NCI-H2171 (cell line): ENCODE measurements at places on chromosomes 5 and 9.

GRCh38 chr9:108662956-108663355, 192.8 kb downstream of the ACTL7B start:
- DNase-seq, result no peak

- DNase-seq, result no peak
Measured at GRCh38 chr5:122896598-122897282, 51.3 kb downstream of the SNX24 start.

DNA sequence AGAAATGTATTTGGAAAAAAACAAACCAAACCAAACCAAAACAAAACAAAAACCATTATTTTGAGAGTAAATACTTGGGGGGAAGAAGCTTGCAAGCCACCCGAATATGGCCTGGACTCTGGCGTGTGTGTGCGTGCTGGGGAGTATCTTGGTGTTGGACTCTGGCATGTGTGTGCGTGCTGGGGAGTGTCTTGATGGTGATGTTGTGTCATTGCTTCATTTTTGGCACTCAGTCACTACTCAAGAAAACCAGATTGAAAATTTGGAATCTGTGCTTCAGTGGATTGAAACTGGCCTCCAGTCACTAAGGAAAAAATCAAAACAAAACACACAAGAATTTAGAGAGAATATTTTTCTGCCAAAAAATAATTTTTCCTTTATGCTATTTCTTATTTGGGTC, 76.1 kb downstream of the ARRDC3 start:
- no peak for DNase-seq

- no peak for DNase-seq
Measured at GRCh38 chr9:89815903-89816573, 211.2 kb downstream of the GADD45G start.

DNA sequence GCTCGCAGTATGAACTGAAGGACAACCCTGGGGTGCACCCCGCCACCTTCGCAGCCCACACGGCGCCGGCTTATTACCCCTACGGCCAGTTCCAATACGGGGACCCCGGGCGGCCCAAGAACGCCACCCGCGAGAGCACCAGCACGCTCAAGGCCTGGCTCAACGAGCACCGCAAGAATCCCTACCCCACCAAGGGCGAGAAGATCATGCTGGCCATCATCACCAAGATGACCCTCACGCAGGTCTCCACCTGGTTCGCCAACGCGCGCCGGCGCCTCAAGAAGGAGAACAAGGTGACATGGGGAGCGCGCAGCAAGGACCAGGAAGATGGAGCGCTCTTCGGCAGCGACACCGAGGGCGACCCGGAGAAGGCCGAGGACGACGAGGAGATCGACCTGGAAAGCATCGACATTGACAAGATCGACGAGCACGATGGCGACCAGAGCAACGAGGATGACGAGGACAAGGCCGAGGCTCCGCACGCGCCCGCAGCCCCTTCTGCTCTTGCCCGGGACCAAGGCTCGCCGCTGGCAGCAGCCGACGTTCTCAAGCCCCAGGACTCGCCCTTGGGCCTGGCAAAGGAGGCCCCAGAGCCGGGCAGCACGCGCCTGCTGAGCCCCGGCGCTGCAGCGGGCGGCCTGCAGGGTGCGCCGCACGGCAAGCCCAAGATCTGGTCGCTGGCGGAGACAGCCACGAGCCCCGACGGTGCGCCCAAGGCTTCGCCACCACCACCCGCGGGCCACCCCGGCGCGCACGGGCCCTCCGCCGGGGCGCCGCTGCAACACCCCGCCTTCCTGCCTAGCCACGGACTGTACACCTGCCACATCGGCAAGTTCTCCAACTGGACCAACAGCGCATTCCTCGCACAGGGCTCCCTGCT, 3.8 kb downstream of the IRX1 start:
- DNase-seq, result no peak

- DNase-seq, result no peak
Measured at GRCh38 chr9:88435336-88435735, 47.1 kb downstream of the SPIN1 start.

DNA sequence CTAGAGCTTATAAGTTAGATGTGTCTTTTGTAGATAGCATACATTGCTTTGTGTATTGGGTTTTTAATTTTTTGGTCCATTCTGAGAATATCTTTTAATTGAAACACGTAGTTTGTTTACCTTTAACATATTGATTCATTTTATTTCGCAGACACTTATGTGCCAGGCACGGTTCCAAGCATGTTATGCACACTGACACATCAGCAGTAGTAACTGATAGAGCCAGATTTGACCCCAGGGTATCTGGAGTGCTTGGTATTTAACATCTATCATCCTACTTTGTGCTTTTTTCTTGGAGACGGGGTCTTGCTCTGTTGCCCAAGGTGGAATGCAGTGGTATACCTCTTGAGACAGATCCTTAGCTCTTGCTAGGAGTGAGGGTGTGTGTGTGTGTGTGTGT, 71.9 kb downstream of the USP20 start:
- no peak for DNase-seq

DNA sequence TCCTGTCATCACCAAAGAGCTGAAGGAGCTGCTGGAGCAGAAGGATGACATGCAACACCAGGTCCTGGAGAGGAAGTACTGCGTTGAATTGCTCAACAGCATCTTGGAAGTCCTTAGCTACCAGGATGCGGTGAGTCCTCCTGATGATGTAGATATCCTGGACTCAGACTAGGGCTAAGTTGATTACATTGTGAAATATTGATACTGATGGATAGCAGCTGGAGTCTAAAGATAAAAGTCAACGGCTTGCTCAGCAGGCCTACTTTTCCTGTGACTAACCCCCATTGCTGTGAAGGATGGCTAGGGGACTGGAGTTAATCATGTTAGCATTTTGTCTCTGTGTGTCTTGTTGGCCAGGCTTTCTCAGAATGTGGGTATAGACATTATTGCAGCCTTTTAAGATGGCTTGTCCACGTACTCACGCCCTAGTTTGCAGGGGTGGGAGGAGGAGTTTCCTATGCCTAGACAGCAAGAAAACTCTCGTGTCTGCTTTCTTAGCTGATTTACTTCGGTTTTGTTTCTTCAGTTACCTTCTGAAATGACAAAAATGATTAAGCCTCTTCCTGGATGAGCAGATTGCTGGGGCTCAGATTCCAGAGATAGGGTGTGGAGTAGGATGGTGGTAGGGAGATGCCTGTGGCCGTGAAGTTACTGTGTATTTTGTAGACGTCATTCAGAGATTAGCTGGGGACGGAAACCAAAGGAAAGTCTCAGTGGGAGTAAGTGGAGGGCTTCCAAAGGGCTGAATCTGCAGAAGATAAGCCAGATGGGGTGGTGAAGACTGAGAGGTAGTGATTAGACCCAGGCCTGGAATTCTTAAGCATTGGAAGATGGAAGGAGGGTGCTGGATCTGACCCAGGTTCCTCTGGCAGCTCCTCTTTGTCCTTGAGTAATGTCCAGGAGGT, 166.3 kb downstream of the DOCK2 start:
- DNase-seq, result no peak

GRCh38 chr9:122186777-122187470, 27.2 kb downstream of the MORN5 start:
- no peak for DNase-seq

- DNase-seq, result no peak
Measured at GRCh38 chr9:109254317-109254716, 66.5 kb downstream of the EPB41L4B start.

DNA sequence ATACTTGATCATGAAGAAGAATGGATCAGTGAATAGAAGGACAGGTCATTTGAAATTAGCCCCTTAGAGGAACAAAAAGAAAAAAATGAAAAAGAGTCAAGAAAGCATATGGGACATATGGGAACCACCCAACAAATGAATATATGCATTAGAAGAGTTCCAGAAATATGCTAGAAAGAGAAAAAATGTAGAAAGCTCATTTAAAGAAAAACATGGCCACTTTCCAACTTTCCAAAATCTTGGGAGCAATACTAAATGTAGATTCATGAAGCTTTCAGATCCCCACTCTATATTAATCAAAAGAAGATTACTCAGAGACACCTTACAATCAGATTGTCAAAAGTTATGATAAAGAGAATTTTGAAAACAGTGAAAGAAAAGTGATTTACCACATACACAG, 334.8 kb upstream of the NMUR2 start:
- no peak for DNase-seq

DNA sequence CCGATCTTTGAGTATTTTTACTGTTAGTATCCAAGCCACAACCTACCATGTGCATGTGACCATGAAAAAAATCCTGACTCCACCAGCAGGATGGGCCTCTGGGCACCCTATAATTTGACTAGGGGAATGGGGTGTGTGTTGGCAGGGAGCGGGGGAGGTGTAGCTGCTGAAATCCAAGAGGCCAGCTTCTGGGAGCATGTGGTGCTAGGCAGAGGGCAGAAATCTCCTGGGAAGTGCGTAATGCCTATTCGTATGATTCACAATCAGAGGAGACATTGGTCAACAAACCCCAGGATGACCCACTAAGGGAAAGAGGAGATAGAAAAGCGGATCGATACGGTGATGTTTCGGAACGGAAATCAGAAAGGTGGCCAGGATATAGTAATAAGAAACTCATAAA, 149.9 kb downstream of the ARSB start:
- DNase-seq, result no peak

DNA sequence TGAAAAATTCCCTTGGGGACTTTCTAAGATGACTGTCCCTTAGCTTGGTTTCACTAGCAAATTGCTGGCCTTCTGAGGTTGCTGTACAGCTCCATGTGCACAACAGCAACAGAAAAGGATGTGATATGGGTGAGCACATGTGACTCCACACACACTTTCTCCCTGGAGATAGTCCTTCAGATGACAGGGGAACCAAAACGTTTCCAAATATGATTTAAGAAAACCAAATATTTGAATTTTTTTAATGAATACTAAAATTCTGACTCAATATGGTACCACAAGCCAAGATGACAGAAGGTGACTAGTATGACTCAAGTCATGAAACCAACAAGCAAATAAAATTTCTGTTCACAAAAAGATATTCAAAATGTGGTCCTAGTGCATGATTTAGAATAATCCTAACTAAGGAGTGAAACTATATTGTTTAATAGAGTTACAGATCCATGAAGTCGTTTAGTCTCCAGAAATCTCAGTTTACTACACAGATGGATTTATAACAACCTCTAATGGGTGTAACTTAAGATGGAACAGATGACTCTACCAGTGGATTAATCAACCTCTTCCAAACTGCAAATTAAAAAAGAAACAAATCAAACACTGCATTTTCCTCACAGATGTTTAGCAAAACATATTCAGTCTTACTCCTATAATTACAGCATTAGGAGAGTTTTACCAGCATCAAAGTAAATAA, 144.8 kb upstream of the PIK3R1 start:
- DNase-seq, result no peak

GRCh38 chr9:38700695-38701094, 19.2 kb downstream of the FAM240B start:
- DNase-seq, result no peak

GRCh38 chr9:75188756-75189155, 100.4 kb downstream of the OSTF1 start:
- DNase-seq, result no peak

- DNase-seq, result no peak
Measured at GRCh38 chr5:12883395-12883794, 979.1 kb upstream of the CTNND2 start.

- DNase-seq, result no peak
Measured at GRCh38 chr5:74394916-74395880, 245.3 kb downstream of the ENC1 start.

DNA sequence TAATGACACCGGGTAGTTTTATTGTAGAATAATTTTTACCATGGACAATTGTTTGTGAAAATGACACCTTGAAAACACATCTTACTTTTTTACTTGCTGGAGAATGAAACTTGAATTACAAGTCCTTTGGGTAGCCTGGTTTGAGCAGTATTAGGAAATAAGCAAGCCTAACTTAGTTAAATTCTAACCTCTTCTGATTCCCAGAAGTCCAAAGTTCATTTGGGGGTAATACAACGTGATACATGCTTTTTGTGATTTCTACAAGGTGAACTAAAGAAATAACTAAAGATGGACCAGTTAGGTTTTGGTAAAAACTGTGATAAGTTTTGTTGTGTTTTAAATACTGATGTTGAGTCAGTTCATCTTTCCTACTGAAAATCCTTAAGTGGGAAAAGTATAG, 135.4 kb upstream of the DMRT1 start:
- no peak for DNase-seq

DNA sequence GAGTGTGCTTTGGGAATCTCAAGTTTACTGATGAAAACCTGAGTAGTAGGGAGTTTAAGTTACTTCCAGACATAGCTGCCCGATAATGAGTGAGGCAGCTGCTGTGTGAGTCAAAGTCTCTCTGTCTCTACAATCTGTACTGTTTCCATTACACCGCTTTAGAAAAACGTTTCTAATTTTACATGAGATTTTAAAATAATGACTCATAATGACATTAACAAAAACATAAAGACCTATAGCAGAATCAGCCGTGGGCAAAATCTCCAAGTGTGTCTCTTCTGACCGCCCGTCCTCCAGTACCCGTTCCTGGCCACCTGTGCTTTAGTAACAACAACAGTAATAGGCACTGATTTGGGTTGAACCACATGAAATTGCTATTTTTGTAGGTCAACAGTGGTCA, 69.6 kb upstream of the PRRC1 start:
- no peak for DNase-seq

GRCh38 chr9:136900988-136901515, 14.7 kb downstream of the TRAF2 start:
- DNase-seq, result no peak

DNA sequence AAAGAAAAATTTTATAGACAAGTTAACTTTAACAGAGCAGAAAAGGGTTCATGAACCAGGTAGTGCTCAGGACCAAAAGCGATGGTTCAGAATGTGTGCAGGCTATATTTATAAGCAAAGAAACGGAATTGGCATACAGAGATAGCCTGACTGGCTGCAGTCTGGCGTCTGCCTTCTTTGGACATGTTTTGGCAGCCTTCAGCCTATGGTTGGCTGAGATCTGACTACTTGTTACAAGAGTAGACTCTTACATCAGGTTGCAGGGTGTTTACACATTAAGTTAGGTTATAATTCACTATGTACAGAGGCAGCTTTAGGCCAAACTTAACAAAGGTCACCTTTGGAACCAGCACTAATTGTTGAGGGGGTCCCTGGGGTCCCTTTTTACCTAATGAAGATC, 7.0 kb downstream of the NOP16 start:
- no peak for DNase-seq

DNA sequence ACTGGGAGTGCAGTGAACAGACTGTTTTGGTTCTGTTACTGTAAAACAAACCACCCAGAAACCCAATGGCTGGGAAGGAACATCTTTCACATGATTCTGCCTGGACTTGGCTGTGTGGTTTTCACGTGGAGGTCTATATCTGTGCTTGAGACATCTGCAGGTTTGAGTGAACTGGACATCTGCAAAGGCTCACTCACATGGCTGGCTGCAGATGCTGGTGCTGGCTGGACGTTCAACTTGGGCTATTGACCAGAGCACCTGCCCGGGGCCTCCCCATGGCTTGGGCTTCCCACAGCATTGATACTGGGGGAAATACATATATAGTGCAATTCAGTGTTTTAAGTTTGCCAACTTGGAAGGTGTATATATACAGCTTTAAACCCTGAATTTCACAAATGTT, 6.8 kb downstream of the CTSL start:
- no peak for DNase-seq

GRCh38 chr9:137278721-137279711, 1.5 kb downstream of the TOR4A start:
- DNase-seq, result no peak
